ENCODE measurements at places on chromosomes 7 and 10.
A peak's percentile ranks its signal among the peaks of the same experiment; 100 is the strongest.

GRCh38 chr7:39259391-39260003 lies 281.8 kb downstream of the POU6F2 start:
- DNase-seq: no peak

GRCh38 chr7:144818511-144818910 lies 17.3 kb downstream of the TPK1 start:
- no peak for DNase-seq

- no peak for DNase-seq
These were observed 107.4 kb downstream of the SNX13 start for GRCh38 chr7:17832820-17833355.

DNA sequence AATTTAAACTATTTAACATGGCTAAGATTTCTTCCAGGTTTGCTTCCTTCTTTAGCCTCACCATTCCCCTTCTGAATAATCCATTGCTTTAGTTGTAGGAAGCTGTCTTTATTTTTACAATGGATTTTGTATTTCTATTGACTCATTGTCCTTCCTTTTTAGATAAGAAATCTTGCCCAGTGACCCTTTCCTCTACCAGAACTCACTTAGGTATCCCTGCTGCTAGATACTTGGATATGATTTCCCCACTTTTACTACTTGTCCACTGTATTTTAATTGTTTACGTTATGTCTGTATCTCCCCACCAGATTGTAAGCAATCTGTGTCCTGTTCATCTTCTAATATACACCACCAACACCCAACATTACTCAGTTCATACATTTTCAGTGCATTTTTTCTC lies 47.7 kb upstream of the MDFIC start:
- DNase-seq: no peak

DNA sequence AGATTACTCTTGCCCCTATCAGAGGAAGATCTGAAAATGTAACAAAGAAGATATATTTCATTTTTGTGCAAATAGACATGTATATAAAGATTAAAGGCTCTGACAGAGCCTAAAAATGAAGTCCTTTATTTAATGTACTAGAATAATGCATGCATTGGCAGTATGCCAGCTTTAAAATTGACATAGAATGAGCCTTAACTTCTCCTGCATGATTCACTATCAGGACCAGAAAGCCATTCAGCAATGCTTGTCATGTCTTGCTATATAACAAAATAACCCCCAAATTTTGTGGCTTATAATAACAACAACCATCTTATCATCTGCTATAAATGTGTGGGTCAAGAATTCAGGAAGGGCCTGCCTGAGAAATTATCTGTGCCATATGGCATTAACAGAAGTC lies 411.9 kb downstream of the GRM8 start:
- peak; percentile 71 for DNase-seq

- DNase-seq: no peak
These were observed 169.6 kb downstream of the MTERF1 start for GRCh38 chr7:91710881-91711280.

GRCh38 chr7:130174237-130174959 lies 30.8 kb downstream of the TMEM209 start:
- DNase-seq: no peak

GRCh38 chr10:30903397-30904138 lies 128.1 kb downstream of the ZNF438 start:
- DNase-seq: no peak
